ENCODE measurements at places on chromosomes 2 and 18. TPM values are rescaled to one million over a fixed set of nuclear protein-coding genes. Genes with fewer than 3 reads are reported as not detected.

The EVA1A gene
- 78.1 TPM for total RNA-seq

The FOXI3 gene
- total RNA-seq, result not detected

The ITGA6 gene
- 248 TPM for total RNA-seq

The LPIN2 gene
- 23.9 TPM for total RNA-seq

The CD28 gene
- total RNA-seq, result not detected

The MORN2 gene
- 8.1 TPM for total RNA-seq

The DRC1 gene
- total RNA-seq, result 0.13 TPM

The CSRNP3 gene
- 0.05 TPM for total RNA-seq

The SULT1C4 gene
- total RNA-seq, result 4.1 TPM

The C2orf15 gene
- not detected for total RNA-seq

The MAIP1 gene
- 23.6 TPM for total RNA-seq

The DYNAP gene
- total RNA-seq, result not detected

The CASP8 gene
- 21.0 TPM for total RNA-seq

The LRP1B gene
- total RNA-seq, result 0.20 TPM

The EFHD1 gene
- total RNA-seq, result not detected

The PAIP2B gene
- 0.27 TPM for total RNA-seq

The MFSD6 gene
- 2.3 TPM for total RNA-seq

The CROCC2 gene
- not detected for total RNA-seq

The IL1RN gene
- not detected for total RNA-seq

The LAMA3 gene
- total RNA-seq, result 9.0 TPM

The UGT1A5 gene
- not detected for total RNA-seq

The DUSP19 gene
- total RNA-seq, result 3.1 TPM

The CYBRD1 gene
- 9.6 TPM for total RNA-seq

The TCF23 gene
- not detected for total RNA-seq

The KCNIP3 gene
- total RNA-seq, result 0.15 TPM

The SNRPD1 gene
- 18.3 TPM for total RNA-seq

The ARHGAP25 gene
- 10.7 TPM for total RNA-seq

The GPR17 gene
- not detected for total RNA-seq

The PLEK gene
- total RNA-seq, result not detected

The AQP12B gene
- total RNA-seq, result not detected

The SATB2 gene
- total RNA-seq, result 4.5 TPM

The STARD6 gene
- not detected for total RNA-seq

The FAM228A gene
- 2.4 TPM for total RNA-seq

Measured in mammary microvascular endothelial cell (primary cell).